ENCODE measurements at places on chromosomes 7 and 10. TPM values are rescaled to one million over a fixed set of nuclear protein-coding genes. Genes with fewer than 3 reads are reported as not detected.

DNA sequence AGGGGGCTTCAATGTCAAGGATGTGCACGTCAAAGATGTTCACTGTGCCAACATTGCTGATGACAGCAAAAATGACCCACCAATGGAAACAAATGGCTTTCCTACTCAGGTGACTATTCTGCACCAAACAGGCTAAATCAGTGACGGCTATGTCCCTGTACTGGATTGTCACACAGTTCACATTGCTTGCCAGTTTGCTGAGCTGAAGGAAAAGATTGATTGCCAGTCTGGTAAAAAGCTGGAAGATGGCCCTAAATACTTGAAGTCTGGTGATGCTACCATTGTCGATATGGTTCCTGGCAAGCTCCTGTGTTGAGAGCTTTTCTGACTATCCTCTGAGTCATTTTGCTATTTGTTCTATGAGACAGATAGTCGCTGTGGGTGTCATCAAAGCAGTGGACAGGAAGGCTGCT lies 202.2 kb upstream of the ETV1 start:
- no peak for DNase-seq

- peak; percentile 54 for DNase-seq
Measured at GRCh38 chr10:84537447-84537931, 209.1 kb downstream of the CCSER2 start.

DNA sequence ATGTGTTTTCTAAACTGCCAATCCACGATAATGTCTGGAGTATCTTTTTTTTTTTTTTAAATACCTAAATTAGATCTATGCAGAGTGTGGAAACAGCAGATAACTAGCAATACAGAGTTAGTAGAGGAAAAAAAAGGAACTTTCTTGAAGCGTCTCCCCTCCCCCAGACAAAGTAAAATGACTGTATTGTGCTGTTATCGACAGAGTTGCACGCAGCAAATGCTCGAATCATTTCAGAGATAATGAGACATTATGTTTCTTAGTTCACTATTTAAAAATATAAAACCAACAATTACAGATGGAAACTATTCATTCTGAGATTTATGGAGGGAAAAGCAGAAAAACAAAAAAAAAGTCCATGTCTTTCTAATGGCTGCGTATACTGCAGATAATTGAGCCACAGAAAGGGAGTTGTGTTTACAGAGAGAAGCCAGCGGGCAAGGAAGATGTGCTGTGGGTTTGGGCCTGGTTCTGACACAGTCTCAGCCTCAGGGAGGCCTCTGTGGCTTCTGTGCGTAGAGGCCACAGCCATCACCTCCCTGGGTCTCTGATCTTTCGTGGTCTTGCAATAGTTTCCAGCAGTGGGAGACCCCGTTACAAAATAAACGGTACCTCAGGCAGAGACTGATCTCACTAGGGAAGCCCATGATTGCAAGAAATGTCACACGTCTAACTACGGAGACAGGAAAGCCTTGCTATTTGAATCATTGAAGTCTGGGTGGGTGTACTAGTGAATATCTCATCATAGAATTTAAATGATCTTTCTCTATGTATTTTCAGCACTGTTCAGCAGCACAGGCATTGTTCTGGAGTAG lies 19.1 kb upstream of the KLF6 start:
- DNase-seq: no peak

GRCh38 chr10:63986536-63986935 lies 465.3 kb downstream of the REEP3 start:
- no peak for DNase-seq

ASAH2 gene
- total RNA-seq: 1.9 TPM

BZW2 gene
- total RNA-seq: 31.0 TPM

CPVL gene
- total RNA-seq: 4.7 TPM

FXYD4 gene
- not detected for total RNA-seq

C10orf71 gene
- total RNA-seq: not detected

POT1 gene
- total RNA-seq: 16.9 TPM

FGFR2 gene
- total RNA-seq: 78.5 TPM
